ENCODE measurements at places on chromosomes 13 and 19.
A peak's percentile ranks its signal among the peaks of the same experiment; 100 is the strongest.

GRCh38 chr13:23808803-23809202, 80.4 kb downstream of the MIPEP start:
- no peak for DNase-seq

DNA sequence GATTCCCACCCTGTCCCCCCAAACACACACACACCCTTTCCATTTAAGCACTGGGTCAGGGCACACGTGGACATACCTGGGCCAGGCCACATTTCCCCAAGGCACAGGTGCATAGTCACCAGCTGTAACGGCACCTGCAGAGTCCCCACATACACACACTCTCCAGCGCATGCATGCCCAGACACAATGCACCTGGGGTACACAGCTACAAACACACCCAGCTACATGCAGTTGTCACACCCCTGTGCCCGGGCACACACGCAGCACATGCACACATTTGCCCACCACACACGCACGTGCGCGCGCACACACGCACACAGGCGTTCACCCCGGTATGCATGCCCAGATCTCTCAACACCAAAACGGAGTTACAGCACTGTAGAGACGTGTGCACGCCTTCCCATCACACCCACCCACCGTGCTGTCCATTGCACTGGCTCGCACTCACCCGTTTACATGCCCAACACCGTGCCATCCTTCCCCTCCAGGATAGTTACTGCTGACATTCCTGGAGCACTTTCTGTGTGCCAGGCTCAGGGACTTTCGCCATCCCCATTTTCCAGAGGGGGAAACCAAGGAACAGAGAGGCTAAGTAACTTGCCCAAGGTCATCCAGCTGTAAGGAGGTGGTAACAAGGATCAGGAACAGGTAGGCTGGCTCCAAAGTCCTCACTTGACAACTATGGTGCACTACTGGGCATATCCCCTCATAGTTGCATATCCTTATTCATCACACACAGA, 749 bp upstream of the SHANK1 start:
- DNase-seq = no peak

DNA sequence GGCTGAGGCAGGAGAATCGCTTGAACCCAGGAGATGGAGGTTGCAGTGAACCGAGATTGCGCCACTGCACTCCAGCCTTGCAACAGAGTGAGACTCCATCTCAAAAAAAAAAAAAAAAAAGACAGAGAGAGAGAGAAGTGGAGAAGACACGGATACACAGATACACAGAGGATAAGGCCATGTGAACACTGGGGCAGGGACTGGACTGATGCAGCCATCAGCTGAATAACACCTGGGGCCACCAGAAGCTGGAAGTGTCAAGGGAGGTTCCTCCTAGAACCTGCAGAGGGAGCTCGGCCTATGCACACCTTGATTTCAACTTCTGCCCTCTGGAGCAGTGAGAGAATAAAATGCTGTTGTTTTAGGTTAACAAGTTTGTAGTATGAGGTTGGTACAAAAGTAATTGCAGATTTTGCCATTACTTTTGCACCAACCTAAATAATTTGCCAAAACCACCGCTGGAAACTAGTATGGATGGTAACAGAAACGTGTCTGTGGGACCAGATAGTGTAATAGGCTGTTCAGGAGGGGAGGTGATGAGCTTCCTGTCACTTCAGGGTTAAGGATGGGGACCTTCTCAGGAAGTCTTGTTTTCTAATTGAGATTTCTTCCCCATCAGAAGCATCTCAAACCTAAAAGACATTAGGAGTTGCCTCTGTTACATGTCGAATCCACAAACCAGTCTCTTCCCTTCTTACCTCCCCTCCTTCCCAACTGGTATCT, 36.4 kb upstream of the IGSF23 start:
- peak; percentile 36 for DNase-seq

DNA sequence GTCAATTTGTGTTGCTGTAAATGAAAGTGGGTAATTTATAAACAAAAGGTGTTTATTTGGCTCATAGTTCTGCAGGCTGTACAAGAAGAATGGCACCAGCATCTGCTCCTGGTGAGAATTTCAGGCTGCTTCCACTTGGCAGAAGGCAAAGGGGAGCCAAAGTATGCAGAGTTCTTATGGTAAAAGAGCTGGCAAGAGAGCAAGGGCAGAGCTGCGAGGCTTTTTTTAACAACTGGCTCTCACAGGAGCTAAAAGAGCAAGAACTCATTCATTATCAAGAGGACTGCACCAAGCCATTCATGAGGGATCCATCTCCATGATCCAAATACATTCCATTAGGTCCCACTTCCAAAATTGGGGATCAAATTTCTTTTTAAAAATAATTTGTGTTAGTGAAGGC, 1712.7 kb downstream of the SLITRK5 start:
- DNase-seq = no peak

DNA sequence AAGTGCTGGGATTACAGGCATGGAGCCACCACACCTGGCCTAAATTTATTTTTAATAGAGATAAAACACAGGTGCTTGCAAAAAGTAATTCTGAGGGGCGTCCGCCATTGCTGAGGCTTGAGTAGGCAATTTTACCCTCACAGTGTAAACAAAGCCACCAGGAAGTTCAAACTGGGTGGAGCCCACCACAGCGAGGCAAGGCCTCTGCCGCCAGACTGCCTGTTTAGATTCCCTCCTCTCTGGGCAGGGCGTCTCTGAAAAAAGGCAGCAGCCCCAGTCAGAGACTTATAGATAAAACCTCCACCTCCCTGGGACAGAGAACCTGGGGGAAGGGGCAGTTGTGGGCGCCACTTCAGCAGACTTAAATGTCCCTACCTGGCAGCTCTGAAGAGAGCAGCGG, 50.7 kb downstream of the B3GLCT start:
- no peak for DNase-seq

DNA sequence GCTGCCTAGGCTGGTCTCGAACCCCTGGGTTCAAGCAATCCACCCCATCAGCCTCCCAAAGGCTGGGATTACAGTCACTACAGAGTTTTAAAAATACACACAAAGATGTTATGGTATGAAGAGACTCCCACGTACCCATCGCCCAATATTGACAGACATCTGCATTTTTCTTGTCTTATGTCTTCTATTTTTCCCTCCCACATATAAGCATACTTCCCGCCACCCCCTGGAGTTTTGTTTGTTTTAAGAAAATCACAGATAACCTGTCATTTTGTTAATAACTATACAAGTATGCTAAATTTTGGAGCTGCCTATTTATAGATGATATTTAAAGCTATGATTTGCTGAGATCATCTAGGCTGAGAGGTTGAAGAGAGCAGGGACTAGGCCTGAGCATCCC, 6.2 kb upstream of the SMG9 start:
- peak; percentile 90 for DNase-seq

- peak; percentile 6 for DNase-seq
Measured at GRCh38 chr13:104253063-104253680, 1187.0 kb upstream of the SLC10A2 start.

DNA sequence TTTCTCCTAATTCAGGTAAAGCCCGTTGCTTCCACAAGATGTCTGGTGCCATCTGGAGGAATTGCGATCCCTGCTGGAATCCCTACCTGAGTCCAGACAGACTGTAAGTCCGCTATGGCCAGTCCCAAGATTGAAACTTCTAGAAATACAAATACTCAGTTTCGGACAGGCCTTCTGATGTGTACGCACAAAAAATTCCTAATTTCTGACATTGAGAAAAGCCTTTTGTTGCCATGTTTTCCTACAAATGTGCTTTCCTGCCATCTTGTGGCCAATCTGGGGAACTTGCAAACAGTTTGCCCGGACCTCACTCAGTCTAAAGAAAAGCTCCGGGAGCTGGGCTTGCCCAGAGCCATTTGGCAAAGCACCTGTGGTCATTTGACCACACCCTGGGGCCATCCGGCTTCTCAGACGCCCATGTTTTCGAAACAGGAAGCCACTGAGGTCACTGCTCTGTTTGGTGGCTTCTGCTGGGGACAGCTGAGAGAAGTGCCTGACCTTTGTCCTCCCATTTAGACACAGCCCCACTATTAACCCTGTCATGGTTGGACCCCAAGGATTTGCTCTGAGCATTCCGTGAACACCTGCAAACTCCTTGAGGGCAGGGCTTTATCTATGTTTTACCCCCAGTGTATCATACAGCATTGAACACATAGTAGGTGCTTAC, 79.4 kb downstream of the SLC15A1 start:
- DNase-seq = peak; percentile 71

DNA sequence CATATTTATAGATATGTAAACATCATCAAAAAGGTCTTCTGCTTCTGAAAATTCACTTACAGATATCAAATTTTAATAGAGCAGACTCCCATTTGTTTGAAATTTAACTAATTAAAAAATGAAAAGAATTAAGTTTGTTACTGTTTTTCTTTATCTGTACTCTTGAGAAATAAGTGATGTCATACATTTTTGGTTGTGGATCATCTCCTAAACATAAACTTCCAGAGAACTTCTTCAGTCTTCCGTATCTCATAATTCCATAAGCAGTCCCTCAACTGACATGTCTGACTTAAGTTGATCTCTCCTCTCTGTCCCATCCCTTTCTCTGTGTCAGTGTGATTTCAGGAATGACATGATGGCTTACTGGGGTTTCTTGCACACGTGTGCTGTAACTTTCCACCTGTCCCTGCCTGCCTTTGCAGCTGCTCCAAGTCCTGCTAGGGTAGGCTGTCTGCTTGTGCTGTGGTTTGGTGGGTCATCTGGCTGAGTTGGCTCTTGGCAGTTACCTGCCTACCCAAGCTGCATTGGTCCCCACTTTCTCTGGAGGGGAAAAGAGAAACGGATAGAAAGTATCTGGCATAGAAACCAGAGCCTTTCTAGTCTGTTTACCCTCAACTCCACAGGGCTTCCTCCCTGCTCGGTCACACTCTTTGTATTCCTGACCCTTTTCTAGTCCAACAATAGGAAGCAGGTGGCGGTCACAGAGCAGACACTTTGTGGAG, 127.1 kb downstream of the GGACT start:
- DNase-seq = no peak

GRCh38 chr19:33171222-33171795, 22.8 kb upstream of the LRP3 start:
- no peak for DNase-seq

- peak; percentile 87 for DNase-seq
Measured at GRCh38 chr13:47661076-47661475, 340.0 kb downstream of the SUCLA2 start.

DNA sequence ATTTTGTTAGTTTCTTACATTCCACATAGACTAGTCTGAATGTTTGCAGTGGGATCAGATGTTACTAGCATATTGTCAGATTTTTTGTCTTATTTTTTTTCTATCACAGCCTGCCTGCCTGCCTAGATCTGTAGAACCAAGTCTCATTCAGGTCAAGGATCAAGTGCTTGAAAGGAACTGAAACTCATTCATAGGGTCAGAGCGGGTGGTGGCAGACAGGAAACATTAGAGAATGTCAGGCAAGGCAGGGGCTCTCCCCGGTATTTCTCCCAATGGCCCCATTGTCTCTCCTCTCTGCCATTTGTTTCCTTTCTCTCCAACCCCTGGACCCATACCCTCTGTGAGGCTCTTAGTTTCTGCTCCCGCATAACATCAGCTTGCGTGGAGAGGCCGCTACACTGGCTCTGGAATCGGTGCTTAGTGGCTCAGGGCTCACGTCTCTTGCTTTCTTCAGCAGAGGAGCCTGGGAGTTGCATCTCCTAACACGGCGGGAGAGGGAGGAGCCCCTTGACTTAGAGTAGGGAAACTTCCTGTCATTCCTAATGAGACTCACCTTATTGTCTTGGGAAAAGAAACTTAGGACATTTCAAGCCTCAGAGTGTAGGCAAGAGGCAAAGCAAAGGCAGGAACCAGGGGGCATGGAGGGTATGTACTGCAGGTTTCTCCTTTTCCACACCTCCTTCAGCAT, 35.6 kb upstream of the SPATA13 start:
- no peak for DNase-seq

DNA sequence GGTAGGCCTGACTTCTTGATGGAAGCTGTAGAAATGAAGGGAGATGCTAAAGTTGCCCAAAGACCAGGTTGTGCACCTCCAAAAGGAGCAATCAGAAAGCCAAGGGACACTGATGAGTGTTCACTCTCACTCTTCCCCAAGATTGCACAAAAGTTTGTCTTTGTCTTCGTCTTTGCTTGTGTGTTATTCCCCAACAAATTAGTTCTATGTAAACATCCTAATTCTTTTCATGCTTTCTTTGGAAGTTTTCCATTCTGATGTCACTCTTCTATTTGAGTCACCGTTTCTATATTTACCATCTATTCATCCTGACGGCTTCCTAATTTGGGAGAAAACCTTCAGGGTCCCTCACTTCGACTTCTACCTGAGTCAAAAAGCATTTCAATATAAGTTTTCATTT, 3.7 kb upstream of the TMEM272 start:
- DNase-seq = peak; percentile 69

DNA sequence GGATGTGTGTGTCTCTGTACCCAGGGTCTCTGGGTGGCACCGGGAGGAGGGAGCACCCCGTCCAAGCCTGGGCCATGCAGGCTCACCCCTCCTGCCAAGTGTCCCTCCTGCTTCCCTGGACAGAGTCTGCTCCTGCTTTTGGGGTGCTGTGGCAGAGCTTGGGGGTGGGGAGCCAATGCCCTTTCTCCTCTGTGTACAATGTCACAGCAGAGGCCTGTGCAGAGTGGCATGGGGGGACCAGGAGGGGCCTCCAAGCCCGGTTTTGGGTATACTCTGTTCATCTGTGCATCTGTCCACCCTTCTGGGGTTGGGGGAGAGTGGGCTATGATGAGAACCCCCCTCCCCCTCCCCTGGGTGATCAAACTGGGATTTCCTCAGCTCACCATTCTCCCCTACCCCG, 33.5 kb downstream of the PDE4A start:
- no peak for DNase-seq

DNA sequence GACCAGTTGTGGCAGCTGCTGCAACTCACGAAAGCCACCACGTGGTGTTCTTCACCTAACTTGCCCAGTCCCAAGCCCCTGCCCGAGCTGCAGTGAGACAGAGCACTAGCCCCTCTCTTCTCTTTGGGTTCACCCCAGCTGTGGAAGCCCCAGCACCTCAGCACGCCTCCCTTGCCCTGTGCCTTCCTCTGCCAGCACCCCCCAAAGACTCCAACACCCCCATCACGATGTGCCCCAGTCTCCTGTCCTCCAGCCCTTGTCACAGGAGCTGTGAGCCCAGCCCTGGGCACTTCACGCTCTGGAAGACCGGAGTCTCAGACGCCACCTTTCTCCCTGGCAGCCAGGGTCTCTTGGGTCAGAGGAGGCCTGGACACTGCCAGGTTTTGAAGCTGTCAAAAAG, 2.2 kb upstream of the ZNF135 start:
- no peak for DNase-seq

DNA sequence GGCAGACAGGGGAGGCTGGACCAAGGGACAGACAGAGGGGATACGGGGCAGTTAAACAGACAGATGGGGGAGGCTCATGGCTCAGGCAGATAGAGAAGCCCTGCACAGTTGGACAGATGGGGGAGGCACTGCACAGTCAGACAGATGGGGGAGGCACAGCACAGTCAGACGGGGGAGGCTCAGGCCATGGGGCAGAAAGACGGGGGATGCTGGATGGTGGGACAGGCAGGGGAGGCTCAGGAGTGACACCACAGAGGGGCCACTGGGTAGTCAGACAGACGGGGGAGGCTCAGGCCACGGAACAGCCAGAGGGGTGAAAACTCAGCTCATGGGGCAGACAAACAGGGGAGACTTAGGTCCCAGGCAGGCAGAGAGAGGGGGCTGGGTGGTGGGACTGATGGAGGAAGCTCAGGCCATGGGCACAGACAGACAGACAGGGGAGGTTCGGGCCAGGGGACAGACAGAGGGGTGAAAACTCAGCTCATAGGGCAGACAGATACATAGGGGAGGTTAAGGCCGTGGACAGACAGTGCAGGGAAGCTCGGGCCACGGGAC, 886 bp downstream of the MFSD12 start:
- no peak for DNase-seq

All from fibroblast of skin of back (primary cell).